ENCODE measurements at places on chromosomes 5 and 9. TPM values are rescaled to one million over a fixed set of nuclear protein-coding genes. Genes with fewer than 3 reads are reported as not detected.

LCN12 gene
- total RNA-seq = not detected

- no peaks in the 10 kb centered on the region for H3K36me3 ChIP-seq
- no peak overlapping the region for H3K27ac ChIP-seq
- no peak overlapping the region for H3K4me3 ChIP-seq
- peaks cover 29% of the 10 kb centered on the region for H3K27me3 ChIP-seq
- DNase-seq = peak; percentile 73
- no peaks in the 10 kb centered on the region for H3K4me1 ChIP-seq
Measured at GRCh38 chr9:114096866-114097612, 2.1 kb downstream of the KIF12 start.

GRCh38 chr5:77427998-77428397 lies 64.1 kb downstream of the WDR41 start:
- peaks cover 27% of the 10 kb centered on the region for H3K4me1 ChIP-seq
- H3K36me3 ChIP-seq = peaks cover 9% of the 10 kb centered on the region
- H3K27ac ChIP-seq = no peak overlapping the region
- no peaks in the 10 kb centered on the region for H3K27me3 ChIP-seq

DNA sequence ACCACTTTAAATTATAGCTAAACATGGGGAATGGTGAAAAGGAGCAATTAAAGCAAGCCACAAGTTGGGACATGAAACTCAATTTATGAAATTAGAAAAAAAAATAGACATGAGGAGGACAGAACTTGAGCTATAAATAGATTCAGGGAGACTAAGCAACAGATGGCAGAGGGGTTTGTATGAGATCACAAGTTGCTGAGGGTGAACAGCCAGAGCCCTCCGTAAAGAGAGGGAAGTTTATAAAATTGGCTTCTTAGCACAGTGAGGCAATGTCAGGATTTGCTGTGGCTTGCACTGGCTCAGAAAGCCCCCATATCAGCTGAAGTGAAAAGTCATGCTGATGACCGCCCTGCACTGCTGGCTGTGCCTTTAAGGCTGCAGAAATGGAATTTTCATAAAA lies 443.4 kb upstream of the CD180 start:
- no peaks in the 10 kb centered on the region for H3K27me3 ChIP-seq
- no peak for DNase-seq
- H3K36me3 ChIP-seq = no peaks in the 10 kb centered on the region
- H3K4me1 ChIP-seq = no peaks in the 10 kb centered on the region

EGFLAM gene
- 11.2 TPM for total RNA-seq

All from osteoblast (primary cell).